ENCODE measurements at places on chromosomes 7 and 10. TPM values are rescaled to one million over a fixed set of nuclear protein-coding genes. Genes with fewer than 3 reads are reported as not detected.

CRYGN gene
- total RNA-seq = not detected

LLCFC1 gene
- not detected for total RNA-seq

GPNMB gene
- 0.73 TPM for total RNA-seq

FFAR4 gene
- not detected for total RNA-seq

All from T-helper 2 cell treated with Interferon-gamma antibody and Interleukin-4, amounts not matched to agents 100 ng/mL and 5 ng/mL, for 36 hours (primary cell).